ENCODE measurements at places on chromosomes 2 and 18.
A peak's percentile ranks its signal among the peaks of the same experiment; 100 is the strongest.

DNA sequence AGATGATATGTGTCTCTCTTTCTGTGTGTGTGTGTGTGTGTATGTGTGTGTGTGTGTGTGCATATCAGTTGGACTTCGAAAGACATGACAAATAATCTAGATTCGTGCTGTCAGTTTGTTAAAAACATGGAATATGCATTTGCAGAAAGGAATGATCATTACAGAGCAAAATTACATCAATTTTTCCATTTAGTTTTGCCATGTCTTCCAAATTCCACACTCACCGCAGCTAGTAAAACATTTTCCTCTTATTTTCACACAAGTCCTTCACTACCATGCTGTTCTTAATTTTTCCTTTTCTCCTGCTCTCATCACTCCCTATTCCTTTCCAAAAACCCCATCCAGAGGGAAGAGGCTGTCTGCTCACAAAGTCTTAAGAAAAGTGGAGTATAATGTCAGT is 1191.4 kb upstream of the SLC39A10 start:
- DNase-seq: no peak

DNA sequence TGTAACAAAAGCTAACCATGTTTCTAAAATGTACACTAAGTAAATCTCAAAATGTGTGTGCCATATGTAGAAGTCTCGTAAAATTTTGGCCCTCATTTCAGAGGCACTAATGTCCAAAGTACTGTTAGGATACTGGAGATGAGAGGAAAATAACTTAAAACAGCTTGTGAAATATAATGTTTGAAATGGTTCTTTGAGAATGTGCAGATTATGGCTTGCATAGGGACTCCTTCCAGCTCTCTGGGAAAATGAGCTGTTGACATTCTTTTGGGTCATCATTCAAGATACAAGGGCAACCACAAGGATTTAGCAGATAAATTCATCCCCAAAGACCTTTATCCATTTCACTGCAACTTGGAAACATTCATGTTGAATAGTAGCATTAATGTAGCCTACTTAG is 38.1 kb upstream of the OTX1 start:
- no peak for DNase-seq

- DNase-seq: no peak
These were observed 289.4 kb downstream of the ZEB2 start for GRCh38 chr2:144230448-144231085.

- no peak for DNase-seq
These were observed 6.6 kb upstream of the RPL37A start for GRCh38 chr2:216491793-216492596.

- no peak for DNase-seq
These were observed 35.8 kb downstream of the HPCAL1 start for GRCh38 chr2:10338270-10339188.

- DNase-seq: no peak
These were observed 224.1 kb upstream of the CCDC150 start for GRCh38 chr2:196415384-196415783.

DNA sequence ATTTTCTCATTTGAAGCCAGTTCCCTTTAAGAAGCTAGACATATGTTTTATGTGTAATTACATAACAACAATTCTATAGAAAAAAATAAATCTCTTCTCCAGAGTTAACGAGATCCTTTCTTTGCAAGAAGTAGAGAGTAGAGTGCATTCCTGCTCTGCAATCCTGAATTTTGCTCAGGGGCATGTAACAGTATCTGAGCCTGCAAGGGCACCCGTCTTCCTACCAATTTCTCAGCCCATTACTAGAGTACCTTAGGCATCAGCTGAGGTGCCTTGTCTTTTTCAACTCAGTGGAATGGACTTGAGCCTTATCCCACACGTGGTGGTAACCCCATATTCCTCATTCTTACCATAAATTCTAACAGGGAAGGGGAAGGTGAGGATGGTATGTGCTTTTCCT is 205.9 kb downstream of the IKZF2 start:
- DNase-seq: no peak

DNA sequence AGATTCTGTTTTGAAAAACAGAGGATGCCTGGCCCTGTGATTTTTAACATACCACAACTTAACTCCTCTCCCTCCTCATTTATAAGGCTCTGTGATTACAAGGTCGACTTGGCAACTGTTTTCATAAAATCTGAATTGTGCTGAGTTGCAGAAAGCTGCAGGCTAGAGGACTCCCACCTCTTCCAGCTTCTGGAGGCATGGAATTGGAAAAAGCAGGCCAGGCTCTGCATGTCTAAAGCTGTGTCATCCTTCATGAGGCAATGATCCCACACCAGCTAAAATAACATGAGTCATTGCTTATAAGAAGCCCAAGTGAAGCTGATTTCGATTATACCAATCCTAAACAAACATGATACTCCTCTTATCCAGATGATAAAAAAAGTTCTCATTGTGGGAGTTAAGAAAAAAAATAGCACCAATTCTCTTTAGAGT is 11.7 kb downstream of the ARHGAP28 start:
- peak; percentile 4 for DNase-seq

- DNase-seq: no peak
These were observed 104.9 kb downstream of the CDC42EP3 start for GRCh38 chr2:37566517-37566981.

- DNase-seq: no peak
These were observed 114.1 kb downstream of the BCL11A start for GRCh38 chr2:60439219-60439974.

DNA sequence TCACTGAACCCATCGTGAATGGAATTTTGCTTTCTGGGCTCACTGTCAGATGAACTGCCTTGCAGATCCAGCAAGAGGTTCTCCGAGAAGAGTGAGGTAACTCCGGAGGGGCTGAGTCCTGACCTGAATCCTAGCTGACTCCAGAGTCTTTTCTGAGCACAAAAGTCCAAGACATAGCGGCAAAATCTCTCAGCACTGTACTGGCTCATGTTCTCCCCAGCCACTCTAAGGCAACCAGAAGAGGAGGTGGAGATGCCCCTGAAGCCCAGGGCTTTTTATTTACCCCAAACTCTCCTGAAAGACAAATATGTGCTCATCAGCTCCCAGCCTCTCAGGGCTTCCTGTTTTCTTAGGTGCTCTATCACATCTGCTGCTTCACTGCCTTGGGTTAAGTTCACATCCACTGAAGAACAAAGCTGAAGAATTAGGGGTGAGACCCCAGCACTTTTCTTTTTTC is 221.8 kb downstream of the MREG start:
- no peak for DNase-seq

- DNase-seq: no peak
These were observed 90.9 kb downstream of the TTC27 start for GRCh38 chr2:32718752-32719151.

- no peak for DNase-seq
These were observed 36.9 kb downstream of the TBC1D8 start for GRCh38 chr2:101114268-101114783.

DNA sequence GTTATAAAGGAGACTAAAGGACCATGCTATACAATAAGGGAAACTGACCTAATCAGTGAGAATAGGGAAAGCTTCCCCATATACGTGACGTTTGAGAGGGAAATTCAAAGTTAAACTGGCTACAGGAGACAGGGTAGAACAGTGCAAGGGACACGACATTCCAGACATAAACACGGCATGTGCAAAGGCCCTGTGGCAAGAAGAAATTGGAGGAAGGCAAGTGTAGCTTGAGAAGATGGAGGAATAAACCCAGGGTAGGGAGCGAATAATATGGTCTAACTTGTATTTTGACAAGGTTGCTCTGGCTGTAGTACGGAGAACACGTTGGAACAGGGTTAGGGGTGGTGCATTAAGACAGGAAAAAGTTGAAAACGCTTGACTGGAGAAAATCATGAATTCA is 49.8 kb upstream of the RIOK3 start:
- DNase-seq: no peak

DNA sequence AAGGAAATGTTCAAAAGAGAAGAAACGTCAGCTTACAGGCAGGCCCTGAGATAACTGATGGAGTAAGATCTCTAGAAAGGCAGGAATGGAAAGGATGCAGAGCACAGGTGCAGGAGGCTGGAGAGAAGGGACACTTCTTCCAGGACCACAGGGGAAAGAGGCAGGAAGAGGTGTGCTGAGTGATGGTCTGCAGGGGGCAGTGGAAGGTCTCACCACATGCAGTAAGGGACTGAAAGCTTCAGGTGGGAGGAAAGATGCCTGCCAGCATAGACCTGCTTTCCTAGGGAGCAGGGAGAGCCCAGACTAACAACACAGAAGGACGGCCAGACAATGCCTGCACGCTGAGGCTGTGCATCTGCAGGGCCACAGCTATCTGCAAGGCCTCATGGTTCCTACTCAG is 156.8 kb downstream of the L3MBTL4 start:
- DNase-seq: no peak

DNA sequence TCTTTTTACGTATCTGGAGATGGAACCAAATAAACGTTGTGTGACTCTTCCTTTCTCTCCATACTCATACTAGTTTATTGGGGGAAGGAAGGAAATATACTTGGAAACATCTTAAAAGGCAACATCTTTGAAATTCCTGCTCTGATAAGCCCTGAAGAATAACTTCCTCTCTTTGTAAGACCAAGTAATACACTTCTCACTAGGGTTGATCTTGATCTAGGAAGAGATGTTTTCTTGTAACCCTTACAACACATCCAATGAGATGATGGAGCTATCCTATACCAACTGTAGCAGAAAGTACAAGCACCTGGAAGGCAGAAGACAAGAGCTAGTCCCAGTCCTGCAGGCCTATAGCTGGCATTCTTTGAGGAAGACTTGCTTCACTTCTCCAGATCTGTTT is 2.0 kb downstream of the ANKRD44 start:
- no peak for DNase-seq

Data from A549 (cell line).